ENCODE measurements at places on chromosomes 1 and 21.

DNA sequence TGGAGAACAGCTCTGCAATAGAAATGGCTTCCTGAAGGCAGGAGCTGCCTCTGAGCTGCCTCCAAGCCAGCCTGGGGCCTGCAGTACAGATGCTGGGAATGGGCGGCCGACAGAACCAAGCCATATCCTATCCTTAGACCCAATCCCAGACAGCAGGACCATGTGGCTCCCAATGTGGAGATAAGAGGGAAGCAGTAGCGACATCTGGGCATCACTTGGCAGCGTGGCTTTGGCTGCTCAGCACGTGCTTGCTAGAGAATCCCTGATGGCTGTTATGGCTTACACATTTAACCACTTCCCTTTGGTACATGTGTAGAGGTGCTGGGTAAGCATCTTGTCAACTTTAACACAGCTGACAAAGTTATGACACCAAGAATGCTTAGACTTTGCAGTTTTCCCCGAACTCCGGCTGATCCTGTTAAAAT, 87.7 kb downstream of the MAN1C1 start:
- DNase-seq: peak; percentile 49

DNA sequence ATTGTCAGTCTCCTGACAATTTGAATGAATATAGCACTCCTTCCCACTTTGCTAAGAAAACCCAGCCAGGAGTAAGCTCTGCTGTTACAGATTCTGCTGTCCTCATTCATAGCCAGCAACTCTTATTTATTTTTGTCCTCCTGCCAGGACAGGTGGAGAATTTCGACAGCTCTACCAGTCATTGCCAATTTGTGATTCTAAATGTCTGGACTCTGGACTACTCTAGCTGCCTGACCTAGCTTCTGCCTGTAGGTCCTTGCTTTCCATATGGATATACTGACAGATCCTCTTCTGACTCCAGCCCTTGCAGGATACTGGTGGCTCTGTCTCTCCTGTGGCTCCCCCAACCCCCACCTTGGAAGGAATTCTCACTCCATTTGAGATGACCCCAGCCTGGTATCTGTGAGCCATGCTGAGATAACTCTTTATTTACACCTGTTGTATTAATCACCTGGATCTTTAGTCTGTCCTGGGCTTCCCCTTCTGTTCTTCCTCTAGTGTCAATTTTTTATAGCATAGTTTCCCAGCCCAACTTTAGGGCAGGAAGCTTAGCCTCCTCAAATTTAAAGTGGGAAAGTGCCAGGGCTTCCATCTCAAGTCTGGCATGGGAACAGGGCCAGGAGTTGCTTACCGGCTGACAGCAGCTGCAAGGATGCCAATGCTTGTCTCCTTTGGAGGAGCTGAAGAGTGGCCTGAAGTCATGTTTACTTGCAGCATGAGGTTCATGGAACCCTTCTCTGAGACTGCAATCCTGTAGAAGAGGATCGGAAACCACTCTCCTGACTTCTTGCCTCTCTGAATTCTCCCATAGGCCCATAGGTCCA, 6.7 kb downstream of the PM20D1 start:
- no peak for DNase-seq

- peak; percentile 71 for DNase-seq
Measured at GRCh38 chr1:116496380-116496779, 74.4 kb downstream of the CD58 start.

DNA sequence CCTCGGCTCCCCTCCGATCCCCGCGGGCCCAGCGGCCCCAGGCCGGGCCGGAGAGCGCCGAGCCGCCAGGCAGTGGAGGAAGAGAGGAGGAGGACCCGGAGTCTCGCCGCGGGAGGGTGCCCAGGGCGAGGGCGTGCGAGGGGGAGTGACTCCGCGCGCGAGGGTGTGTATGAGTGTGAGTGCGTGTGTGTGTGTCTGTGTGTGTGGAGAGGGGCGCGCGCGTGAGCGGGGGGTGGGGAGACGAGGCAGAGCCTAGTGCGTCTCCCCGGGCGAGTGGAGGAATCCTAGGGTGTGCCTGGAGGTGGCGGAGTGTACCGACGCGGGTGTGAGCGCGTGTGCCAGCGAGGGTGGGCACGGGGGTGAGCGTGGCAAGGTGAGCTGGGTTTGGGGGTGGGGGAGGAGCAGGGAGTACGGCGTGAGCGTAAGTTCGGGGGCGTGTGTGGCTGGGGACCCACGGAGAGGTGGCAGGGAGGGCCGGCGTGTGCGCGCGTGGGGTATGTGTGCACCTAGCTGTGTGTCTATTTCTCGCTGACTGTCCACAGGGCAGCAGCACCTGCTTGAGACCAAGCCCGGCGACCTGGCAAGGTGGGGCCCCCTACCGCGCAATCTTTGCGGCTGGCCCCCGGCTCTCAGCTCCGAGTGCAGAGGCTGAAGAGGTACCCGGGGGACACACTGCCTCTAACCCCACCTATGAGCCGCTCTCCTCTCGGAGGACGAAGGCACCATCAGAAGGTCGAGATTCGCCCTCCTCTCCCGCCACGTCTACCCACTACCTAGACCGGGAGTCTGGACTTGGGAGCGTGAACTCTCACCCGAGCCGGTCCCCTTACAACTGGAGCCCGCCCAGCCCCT, 784 bp upstream of the KCND3 start:
- peak; percentile 6 for DNase-seq

- no peak for DNase-seq
Measured at GRCh38 chr1:44442791-44443190, 37.7 kb downstream of the RNF220 start.

DNA sequence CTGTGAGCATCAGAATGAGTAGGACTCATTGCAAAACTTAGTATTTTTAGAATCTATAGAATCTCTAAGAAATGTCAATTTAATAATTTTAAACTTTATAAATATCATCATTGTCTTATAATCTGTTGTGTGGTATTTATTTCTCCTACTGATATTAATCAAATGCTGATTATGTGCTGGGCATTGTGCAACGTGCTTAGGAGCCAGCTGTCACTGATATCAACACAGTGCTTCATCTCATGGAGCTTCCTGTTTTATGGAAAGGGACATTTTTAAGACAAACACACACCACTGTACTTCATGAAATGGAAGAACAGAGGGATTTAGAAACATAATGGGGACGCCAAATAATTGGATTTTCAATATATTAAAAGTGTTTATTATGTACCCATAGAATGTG, 737.9 kb upstream of the TMPRSS15 start:
- DNase-seq: no peak

GRCh38 chr1:240091614-240092300, at the start of gene FMN2:
FMN2 (plus strand) TSS chr1:240091883; CDS start chr1:240092110, 227 bp downstream.
- no peak for DNase-seq

- no peak for DNase-seq
Measured at GRCh38 chr21:16363518-16363917, 633.7 kb downstream of the USP25 start.

Measured in HL-60 (cell line).